ENCODE measurements at places on chromosomes 7 and 10.
A peak's percentile ranks its signal among the peaks of the same experiment; 100 is the strongest.

- DNase-seq, result no peak
These were observed 152.0 kb upstream of the ADO start for GRCh38 chr10:62652564-62652963.

GRCh38 chr7:2932402-2933251 is 88.5 kb upstream of the GNA12 start:
- no peak for DNase-seq

GRCh38 chr7:39758234-39758970 is 135.0 kb downstream of the RALA start:
- no peak for DNase-seq

DNA sequence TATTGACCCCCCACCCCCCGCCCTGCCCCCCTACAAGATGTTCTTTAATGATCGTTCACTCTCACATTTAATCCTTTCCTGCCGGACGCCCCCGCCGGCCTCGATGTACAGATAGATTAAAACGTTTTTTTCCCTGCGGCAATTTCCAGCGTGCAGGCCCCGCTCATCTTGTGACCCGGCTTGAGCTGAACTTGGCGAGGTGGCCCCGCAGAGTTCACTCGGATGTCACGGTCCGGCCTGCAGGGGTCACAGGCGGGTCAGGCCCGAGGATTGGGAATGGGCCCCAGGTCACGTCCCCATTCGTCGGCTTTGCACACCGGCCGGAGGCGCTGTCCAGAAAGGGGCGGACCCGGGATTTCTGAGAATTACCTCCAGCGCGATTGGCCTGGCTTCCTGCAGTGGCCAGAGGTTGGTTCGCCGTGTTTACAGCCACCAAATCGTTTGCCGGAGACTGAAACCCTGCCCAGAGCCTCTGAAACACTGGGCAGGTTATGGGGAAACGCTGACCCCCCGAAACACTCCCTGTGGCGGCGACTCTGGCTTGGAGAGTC is 1.9 kb upstream of the CYP26A1 start:
- DNase-seq, result peak; percentile 59

DNA sequence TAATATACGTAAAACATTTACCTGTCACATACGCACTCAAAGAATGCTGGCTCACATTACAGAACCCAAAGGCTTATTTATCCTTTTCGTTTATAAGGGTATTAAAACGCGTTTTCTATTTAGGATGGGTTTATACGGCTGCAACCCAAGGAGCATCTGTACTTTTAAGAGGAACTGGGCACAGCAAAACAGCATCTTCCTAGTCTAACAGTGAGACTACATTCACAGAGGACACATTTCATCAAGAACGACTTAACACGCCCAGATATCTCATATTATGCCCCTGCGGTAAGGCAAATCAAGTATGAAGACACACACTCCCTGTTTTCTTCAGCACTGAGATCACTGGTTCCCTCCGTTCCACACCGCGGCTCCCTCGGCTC is 533 bp upstream of the DMTF1 start:
- peak; percentile 53 for DNase-seq

DNA sequence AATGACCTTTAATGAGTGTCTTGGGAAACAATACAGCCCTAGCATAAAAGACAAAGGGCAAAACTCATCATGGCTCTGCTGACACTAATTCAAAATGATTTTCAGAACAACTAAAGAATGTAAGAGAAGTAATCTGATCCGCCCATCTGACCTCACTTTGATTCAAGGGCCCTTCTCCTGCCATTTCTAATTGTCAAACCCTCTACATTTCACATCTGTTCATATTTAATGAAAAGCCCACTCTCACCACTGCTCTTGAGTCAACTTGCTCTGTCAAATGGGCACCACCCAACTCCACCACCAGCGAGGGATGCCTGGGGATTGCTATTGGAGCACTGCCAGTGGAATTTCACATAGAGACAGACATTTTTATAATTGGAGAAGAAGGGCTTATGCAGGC is 639.2 kb downstream of the KCNMA1 start:
- no peak for DNase-seq

- DNase-seq, result no peak
These were observed 18.3 kb upstream of the PPIF start for GRCh38 chr10:79328737-79329504.

GRCh38 chr10:74674927-74675326 is 151.5 kb upstream of the KAT6B start:
- DNase-seq, result peak; percentile 26

DNA sequence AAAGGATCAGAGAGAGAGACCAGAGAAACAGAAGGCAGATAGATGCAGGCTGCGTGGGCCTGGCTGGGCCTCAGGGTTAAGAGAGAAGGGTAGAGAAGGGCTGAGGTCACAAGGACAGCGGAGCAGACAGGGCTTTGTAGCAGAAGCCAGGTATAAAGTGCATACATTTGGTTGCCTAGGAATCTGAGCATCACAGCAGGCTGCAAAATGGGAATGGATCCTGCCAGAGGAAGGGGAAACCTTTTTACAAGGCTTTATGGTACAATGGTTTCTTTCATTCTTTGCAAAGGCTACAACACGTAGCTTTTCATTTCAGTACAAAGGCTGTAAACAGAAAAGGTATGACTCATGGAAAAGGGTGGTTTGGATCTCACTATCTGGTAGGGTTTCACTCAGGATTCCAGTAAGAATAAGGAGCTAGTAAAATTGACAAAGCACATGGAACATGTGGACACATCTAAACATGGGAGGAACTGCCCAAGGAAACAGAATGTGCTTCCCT is 275.1 kb downstream of the DOCK4 start:
- DNase-seq, result no peak

DNA sequence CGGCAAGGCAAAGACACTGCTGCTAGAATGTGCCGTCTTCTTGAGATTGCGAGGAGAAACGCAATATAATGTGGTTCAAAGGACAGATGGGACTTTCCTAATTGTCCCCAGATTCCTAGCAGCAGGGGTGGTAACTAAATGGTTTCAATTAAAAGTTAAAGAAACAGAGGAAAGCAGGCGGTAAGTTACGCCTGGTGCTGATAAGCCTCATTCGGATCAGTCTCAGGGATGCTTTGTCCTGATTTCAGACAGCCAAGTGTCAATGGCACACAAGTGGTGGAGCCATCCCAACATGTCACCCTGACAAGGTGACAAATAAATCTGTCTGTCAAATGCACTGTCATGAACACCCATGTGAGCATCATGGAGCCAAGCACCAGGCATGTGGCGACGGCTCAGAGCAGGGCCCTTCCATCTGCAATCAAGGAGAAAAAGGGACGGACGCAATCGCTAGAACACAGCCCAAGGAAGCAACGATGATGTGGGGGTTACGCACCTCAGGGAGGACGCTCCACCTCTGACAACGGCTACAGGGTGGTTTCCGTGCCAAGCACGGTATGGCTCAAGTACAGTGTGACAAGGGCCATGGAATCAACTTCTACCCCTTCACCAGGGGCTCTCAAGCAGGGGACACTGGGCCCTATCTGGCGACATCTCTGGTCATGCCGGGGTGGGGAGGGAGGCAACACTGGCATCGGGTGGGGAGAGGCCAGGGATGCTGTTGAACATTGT is 66.2 kb downstream of the CTBP2 start:
- no peak for DNase-seq

Measured in GM13977 (cell line).